Activated T-cell treated with anti-CD3 and anti-CD28 coated beads, Interleukin-2, amount 50 U/mL, for 72 hours (primary cell): ENCODE measurements at places on chromosomes 13 and 19. TPM values are rescaled to one million over a fixed set of nuclear protein-coding genes. Genes with fewer than 3 reads are reported as not detected.
A peak's percentile ranks its signal among the peaks of the same experiment; 100 is the strongest.

DNA sequence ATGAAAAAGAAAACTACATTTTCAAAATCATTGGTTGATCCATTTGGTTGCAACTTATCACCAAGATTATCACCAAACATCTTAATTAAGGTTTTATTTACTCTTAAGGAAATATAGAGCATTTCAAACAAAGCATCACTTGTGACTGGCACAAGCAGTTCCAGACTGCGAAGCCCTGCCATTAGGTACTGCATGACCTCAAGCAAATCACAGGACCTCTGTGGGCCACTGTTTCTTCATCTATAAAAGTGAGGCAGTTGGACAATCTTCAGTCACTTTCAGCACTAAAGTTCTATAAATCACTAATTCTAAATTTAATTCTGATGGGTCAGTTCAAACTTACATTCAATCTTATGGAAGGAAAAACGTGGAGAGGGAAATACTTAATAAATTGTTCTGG is 2.0 kb downstream of the ELF1 start:
- peaks cover 6% of the 10 kb centered on the region for H3K36me3 ChIP-seq
- H3K4me1 ChIP-seq, result peaks cover 57% of the 10 kb centered on the region
- peak overlapping the region; percentile 99 for H3K4me3 ChIP-seq
- H3K27me3 ChIP-seq, result no peaks in the 10 kb centered on the region

DNA sequence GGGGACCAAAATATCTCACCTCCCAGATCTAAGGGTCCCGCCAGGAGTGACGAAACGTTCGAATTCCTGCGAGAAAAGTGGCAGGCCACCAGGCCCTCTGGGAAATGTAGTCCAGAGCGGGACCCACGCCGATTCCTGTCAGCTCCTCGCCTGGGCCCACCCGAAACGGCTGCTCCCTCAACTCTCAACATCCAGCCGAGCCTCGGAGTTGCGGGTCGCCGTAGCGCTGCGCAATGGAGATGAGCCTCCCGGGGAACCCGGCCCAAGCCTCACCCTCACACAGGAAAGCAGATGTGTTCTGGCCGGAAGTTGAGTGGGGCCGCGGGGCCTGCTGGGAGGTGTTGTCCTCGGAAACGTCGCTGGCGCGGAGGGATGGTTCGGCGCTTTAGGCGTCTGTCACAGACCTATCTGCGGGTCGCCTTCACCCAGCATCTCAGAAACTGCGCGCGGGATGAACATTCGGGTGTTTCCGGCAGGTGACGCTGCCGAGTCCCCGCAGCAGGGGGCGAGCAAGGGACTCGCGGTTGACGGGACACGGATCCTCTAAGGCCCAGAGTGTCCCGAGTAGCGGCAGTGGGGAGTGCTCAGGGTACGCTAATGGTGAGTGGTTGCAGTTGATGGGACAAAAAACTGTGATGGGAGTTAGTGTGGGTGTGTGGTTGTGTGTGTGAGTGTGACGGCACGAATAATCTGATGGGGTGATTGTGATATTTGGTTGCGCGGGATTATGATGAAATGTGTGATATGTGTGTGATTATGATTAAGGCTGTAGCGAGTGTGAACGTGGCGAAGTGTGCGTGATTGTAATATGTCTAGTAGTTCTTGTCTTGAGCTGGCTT is at the start of the genes ZNF568 and ZNF829:
ZNF568 (plus strand) TSS at position 341 of the 839 bp plus-strand sequence. CDS start 6,439 bp downstream, outside the sequence.
ZNF829 (minus strand) TSS at position 300 of the 839 bp plus-strand sequence. CDS start 1,124 bp downstream, outside the sequence.
- peak within 1 kb of the TSS; percentile 87 for H3K27ac ChIP-seq
- H3K27me3 ChIP-seq, result no peaks in the 10 kb centered on the region
- peaks cover 73% of the 10 kb centered on the region for H3K36me3 ChIP-seq
- peak; percentile 96 for DNase-seq
- peak within 1 kb of the TSS; percentile 85 for H3K4me3 ChIP-seq

DNA sequence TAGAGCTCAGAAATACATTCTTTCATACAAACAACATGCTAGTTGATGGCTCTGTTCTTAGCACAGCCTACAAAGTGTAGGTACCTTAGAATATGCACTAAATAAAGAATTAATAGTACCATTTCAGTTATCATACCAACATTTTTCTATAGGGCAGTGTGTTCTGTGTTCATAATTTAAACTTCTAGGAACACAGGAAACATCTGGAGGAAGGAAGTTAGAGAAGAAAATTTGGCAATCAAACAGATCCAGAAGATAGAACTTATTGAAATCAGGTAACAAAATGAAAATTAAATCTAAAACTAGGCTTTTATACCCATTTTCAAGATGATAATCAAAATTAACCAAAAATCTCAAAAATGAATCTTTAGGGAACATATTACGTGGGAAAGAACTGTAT is 527.5 kb downstream of the DCT start:
- no peaks in the 10 kb centered on the region for H3K4me1 ChIP-seq
- H3K4me3 ChIP-seq, result no peak overlapping the region
- no peaks in the 10 kb centered on the region for H3K36me3 ChIP-seq
- no peaks in the 10 kb centered on the region for H3K27me3 ChIP-seq
- no peak for DNase-seq
- no peak overlapping the region for H3K27ac ChIP-seq

DNA sequence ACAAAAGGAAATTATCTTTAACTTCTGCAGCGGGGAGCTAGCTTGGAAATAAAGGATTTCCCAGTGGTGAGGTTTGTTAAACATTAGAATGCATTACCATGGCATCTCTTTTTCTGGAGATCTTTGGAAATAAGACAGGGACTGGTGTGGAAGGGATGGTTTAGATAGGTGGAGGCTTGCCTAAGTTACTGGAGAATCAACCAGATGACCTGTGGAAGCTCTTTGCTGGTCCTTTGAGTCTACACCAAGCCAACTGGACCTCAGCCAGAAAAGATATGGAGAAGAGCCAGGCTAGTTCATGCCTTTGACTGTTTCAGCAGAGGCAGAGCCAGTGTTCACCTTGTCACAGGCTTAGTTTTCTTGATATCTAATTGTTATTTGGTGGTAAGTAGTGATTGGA is 134.7 kb downstream of the KCNRG start:
- peaks cover 19% of the 10 kb centered on the region for H3K4me1 ChIP-seq
- H3K36me3 ChIP-seq, result no peaks in the 10 kb centered on the region
- DNase-seq, result no peak
- no peak overlapping the region for H3K27ac ChIP-seq
- H3K27me3 ChIP-seq, result peaks cover 49% of the 10 kb centered on the region

GRCh38 chr19:34961775-34962686 is 2.0 kb downstream of the ZNF792 start:
- peaks cover 25% of the 10 kb centered on the region for H3K4me1 ChIP-seq
- H3K27ac ChIP-seq, result peak overlapping the region; percentile 21
- DNase-seq, result no peak

DNA sequence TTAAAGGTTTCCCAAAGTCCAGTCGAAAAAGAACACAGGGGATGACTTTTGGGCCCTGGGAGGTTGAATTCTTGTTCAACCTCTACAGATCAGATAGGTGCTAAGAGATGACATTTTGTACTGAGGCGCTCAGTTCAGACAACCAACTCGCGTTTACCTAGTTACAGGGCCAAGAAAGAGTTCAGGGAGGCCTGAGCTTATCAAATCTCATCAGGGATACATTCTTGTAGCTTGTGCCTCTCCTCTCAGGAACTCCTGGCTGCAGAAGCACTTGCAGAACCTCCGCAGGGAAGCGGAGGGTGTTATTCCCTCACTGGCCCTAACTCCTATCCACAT is 825 bp downstream of the ZNF776 start:
- H3K36me3 ChIP-seq, result peaks cover 64% of the 10 kb centered on the region
- no peak for DNase-seq
- no peaks in the 10 kb centered on the region for H3K27me3 ChIP-seq

- H3K4me1 ChIP-seq, result peaks cover 52% of the 10 kb centered on the region
- no peak overlapping the region for H3K27ac ChIP-seq
- no peaks in the 10 kb centered on the region for H3K27me3 ChIP-seq
- no peaks in the 10 kb centered on the region for H3K36me3 ChIP-seq
These were observed 54.9 kb downstream of the WDFY2 start for GRCh38 chr13:51639171-51639570.

- H3K4me3 ChIP-seq, result peak within 1 kb of the TSS; percentile 92
- peak; percentile 94 for DNase-seq
These were observed at the start of gene NUP58 for GRCh38 chr13:25301347-25302113. Gene NUP58 (plus strand): TSS chr13:25301625. CDS start chr13:25301774, 149 bp downstream.

- no peak for DNase-seq
- peaks cover 19% of the 10 kb centered on the region for H3K4me1 ChIP-seq
- H3K4me3 ChIP-seq, result no peak overlapping the region
- H3K36me3 ChIP-seq, result no peaks in the 10 kb centered on the region
- no peaks in the 10 kb centered on the region for H3K27me3 ChIP-seq
- no peak overlapping the region for H3K27ac ChIP-seq
These were observed 27.6 kb downstream of the CSNK1G2 start for GRCh38 chr19:1968279-1969175.

GRCh38 chr13:23966691-23967615 is 69.7 kb upstream of the C1QTNF9B start:
- no peaks in the 10 kb centered on the region for H3K36me3 ChIP-seq
- peaks cover 53% of the 10 kb centered on the region for H3K4me1 ChIP-seq
- peak overlapping the region; percentile 86 for H3K4me3 ChIP-seq
- no peaks in the 10 kb centered on the region for H3K27me3 ChIP-seq

- no peaks in the 10 kb centered on the region for H3K4me1 ChIP-seq
- H3K27me3 ChIP-seq, result no peaks in the 10 kb centered on the region
- no peak overlapping the region for H3K4me3 ChIP-seq
- no peaks in the 10 kb centered on the region for H3K36me3 ChIP-seq
- H3K27ac ChIP-seq, result no peak overlapping the region
These were observed 329.8 kb upstream of the GPC6 start for GRCh38 chr13:92896842-92897241.

DNA sequence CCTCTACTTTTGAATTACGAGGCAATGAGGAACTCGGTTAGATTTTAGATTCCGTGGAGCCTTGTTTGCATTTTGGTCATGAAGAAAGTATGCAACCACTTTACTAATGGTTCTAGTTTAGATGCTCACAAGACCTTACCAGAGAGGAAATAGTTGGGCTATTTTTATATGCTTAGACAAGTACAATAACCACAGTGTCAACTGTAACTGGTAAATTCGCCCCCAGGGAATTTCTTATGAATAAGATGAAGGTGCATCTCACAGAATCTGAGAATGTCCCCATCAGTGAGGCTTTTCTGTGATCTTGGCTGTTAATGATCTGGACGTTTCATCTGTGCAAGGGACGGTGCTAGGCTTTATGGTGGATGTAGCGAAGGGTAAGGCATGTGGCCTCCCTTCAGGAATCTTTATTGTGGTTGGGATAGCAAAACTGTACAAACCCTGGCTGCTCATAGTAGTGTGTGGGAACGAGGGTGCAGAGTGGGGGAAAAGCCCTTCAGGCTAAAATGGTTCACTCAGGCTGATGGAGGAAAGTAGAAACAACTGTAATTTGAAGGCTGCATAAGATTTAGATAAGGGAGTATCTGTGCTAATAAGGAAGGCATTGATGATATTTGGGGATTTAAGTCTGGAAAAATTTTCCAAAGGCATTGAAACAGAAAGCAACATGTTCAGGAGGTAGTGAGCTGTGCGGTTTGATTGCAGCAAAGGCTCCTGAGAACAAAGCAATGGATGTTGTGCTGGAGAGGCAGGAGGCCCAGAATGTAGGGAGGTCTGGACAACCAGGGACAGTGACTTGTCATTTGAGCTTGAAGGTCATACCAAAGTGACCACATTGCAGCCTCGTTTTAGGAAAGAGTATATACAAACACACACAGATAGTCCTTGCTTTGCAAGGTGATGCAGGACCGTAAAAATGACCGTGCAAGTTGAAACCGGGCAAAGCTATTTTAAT is 28.4 kb downstream of the UBAC2 start:
- peaks cover 4% of the 10 kb centered on the region for H3K36me3 ChIP-seq
- H3K4me3 ChIP-seq, result peak overlapping the region; percentile 85
- no peaks in the 10 kb centered on the region for H3K27me3 ChIP-seq
- H3K27ac ChIP-seq, result peak overlapping the region; percentile 55

- H3K4me3 ChIP-seq, result no peak overlapping the region
- H3K4me1 ChIP-seq, result no peaks in the 10 kb centered on the region
- DNase-seq, result no peak
- no peak overlapping the region for H3K27ac ChIP-seq
- no peaks in the 10 kb centered on the region for H3K36me3 ChIP-seq
These were observed 272.5 kb downstream of the ENOX1 start for GRCh38 chr13:43514311-43514710.

DNA sequence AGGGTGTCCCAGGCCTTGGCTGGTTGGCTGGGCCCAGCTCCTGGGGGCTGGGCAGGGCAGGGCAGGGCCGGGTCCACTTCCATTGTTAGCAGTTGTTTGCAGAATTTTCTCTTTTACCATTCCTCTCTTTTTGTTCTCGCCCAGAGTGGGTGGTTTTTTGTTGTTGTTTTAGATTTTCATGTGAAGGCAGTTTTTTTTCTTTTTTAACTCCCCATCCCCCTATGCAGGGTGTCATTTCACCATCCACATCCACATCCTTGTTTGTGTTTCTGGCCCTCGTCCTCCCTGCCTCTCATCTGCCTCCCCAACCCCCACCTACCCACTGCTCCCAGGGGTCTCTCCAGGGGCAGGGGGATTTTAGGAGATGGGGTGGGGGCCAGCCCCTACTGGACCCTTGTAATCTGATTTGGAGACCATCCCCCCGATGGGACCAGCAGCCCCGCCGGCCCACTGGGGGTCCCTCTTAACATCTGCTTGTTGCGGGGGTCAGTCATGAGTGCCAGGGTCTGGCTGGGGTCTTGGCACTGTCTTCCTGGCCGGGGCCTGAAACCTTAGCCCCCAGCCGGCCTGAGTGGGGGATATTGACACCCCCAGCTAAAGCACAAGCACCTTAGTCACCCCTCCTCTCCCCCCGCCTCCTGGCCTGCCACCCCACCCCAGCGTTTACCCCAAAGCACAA is 10.4 kb downstream of the STX10 start:
- H3K36me3 ChIP-seq, result peaks cover 3% of the 10 kb centered on the region
- no peak for DNase-seq
- H3K4me1 ChIP-seq, result no peaks in the 10 kb centered on the region
- peak overlapping the region; percentile 54 for H3K27ac ChIP-seq
- no peak overlapping the region for H3K4me3 ChIP-seq

GRCh38 chr13:96112936-96113335 is 23.0 kb downstream of the HS6ST3 start:
- no peaks in the 10 kb centered on the region for H3K4me1 ChIP-seq
- H3K27me3 ChIP-seq, result no peaks in the 10 kb centered on the region
- no peak overlapping the region for H3K4me3 ChIP-seq
- H3K27ac ChIP-seq, result no peak overlapping the region

DNA sequence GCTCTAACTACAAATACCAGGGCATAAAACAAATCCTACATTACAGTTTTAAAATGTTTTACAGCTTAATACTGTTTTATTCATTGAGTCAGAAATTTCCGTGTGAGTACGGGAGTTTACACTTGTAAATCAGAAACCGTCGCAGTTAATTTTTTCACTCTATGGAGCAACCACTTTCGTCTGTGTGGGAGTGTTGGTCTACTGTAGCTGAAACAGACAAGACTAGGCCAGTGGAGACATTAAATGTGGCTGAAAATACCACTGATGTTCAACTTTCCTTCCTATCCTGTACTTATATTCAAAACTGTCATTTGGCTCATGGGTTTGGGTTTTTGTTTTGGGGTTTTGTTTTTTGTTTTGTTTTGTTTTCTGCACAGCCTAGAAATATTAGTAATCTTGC is 268.7 kb downstream of the DCT start:
- no peak for DNase-seq
- no peak overlapping the region for H3K4me3 ChIP-seq
- H3K36me3 ChIP-seq, result no peaks in the 10 kb centered on the region
- no peaks in the 10 kb centered on the region for H3K27me3 ChIP-seq
- H3K27ac ChIP-seq, result no peak overlapping the region
- peaks cover 7% of the 10 kb centered on the region for H3K4me1 ChIP-seq

The OR1M1 gene
- not detected for total RNA-seq

The RPS19 gene
- total RNA-seq, result 4,133 TPM

The SPC24 gene
- total RNA-seq, result 46.8 TPM

The ANGPTL8 gene
- not detected for total RNA-seq

The SPIB gene
- total RNA-seq, result 1.6 TPM

The NLRP5 gene
- not detected for total RNA-seq

The SEMA6B gene
- total RNA-seq, result 0.19 TPM

The C19orf33 gene
- total RNA-seq, result not detected

The POLR2I gene
- total RNA-seq, result 38.6 TPM

The GSX1 gene
- not detected for total RNA-seq
